ENCODE measurements at places on chromosomes 1 and 21. TPM values are rescaled to one million over a fixed set of nuclear protein-coding genes. Genes with fewer than 3 reads are reported as not detected.

GRCh38 chr1:157119448-157119847, 18.7 kb downstream of the ETV3 start:
- DNase-seq, result no peak

Gene BEND5
- 18.8 TPM for total RNA-seq

Gene DMBX1
- total RNA-seq, result not detected

- no peak for DNase-seq
These were observed 14.3 kb downstream of the SLC2A1 start for GRCh38 chr1:42944246-42944928.

DNA sequence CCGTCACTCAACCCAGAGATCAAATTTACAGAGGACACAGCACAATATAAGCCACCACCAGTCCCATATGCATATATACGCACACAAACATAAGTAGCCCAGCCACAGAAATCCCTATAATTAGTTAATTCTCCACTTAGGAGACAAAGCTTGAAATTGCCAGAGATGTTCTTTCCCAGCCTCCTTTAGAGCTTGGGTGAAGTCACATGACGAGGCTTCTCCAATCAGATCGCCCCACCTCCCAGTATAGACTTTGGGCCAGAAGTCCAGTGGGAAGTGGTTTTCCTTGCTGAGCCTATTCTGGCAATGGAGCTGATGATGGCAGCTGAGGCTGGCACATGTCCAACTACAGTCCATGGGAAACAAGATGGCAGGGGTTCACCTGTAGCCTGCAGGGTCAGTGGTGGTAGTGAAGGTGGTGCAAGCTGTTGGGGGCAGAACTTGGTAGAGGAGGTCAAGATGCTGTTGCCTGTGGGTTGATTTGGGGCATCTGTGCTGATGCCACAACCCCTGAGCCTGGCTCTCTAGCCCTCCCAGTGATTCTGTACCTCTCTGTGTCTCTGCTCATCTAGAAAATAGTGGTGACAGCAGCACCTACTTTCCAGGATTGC, 535.9 kb downstream of the MATN1 start:
- DNase-seq, result no peak

- DNase-seq, result no peak
These were observed 205.7 kb upstream of the PTBP2 start for GRCh38 chr1:96515925-96516324.

DNA sequence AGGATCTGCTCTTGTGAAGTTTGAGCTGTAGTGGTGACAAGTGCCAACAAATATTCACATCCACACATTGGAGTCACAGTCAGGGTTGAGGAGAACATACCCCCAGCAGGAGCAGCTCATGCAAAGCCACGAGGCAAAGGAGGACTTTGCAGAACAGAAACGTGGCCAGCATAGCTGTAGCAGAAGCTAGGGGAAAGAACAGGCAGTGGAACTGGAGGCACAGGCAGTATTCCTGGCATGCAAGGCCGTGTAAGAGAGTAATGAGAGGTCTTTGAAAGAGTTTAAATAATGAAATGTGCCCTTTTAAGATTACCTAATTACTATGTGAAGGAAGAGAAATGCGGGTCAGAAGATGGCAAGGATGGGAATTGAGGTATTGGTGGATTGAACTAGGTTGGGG, 40.9 kb upstream of the IKBKE start:
- no peak for DNase-seq

DNA sequence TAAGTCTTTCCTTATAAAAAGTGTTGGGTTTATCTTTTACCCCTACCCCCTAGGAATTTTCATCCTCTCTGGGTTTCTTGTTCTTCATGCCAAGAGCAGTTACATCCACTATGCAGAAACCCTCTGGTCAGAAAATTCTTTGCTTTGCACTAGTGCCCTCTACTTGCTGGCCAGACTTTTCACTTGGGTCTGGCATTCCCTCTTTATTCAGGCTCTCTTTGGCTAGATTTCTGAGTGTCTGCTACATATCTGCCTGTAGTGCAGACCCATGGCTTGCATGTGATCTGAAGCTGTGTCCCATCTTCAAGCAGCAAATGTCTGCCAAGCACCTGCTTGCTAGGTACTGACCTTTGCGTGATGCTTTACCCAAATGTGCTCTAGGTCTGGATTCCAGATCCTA, 237.0 kb downstream of the GPATCH2 start:
- no peak for DNase-seq

GRCh38 chr1:77762072-77762476, 2.4 kb upstream of the USP33 start:
- DNase-seq, result no peak

- no peak for DNase-seq
These were observed 105.3 kb downstream of the ADARB1 start for GRCh38 chr21:45179568-45180245.

DNA sequence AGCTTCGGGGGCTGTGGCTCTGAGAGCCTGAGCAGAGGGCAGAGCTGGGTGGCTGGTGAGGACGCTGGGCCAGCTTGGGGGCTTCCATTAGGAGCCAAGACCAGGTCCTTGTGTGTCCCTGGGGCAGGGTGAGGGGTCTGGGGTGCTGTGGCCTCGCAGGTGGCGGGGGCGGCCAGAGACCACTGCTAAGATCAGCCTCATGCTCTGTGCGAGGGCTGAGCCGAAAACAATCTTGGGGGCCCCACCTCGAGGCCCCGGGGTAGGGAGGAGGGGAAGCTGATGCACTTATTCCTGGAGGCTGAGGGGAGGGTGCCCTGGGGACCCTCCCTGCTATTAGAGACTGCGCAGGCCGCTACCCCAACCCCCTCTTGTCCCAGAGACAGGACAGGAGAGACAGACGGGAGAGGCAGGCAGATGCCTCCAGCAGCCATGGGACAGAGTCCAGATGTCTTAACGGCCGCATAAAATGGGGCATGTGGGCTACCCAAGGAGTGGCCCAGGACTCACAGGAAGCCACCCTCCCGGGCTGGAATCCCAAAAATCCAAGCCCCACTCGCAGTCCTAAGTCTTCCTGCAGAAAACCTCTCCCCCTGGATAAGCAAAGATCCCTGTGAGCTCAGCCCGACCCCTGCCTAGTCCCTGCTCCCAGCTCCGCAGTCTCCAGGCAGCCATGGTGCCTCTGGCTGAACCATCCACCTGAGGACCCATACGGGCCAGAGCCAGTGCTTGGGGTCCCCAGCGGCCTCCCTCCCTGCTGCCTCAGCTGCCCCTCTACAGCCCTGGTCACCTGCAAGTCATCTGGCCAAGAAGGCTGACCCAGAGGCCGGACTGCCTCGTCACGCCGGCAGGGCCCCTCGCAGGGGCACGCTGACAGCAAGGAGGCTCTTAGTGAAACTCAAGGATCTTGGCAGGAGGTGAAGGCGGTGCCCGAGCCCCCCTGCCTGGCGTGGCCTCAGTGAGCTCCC, 43.6 kb upstream of the COL18A1 start:
- DNase-seq, result no peak

- DNase-seq, result no peak
These were observed 6.7 kb downstream of the LDLRAP1 start for GRCh38 chr1:25550155-25550506.

GRCh38 chr1:67645495-67646144, 39.4 kb upstream of the GADD45A start:
- no peak for DNase-seq

DNA sequence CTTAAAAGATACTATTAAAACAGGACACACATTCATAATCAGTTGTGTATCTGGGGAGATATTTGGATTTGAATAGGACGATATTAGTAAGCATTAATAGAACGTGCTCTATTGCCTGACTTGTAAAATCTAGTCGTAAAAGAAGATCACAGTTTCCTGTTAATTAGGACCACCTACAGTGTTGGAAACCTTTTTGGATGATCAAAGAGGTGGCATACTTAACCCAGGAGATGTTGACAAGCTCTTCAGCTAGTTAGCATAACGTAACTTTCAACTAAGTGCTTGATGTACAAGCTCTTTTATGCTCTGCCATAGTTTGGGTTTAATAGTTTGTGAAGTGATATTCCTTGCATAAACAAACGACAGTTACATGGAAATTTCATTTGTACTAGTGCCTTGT, 293.3 kb upstream of the NR5A2 start:
- no peak for DNase-seq

- DNase-seq, result no peak
These were observed 4.3 kb upstream of the C1QTNF12 start for GRCh38 chr1:1250786-1251284.

DNA sequence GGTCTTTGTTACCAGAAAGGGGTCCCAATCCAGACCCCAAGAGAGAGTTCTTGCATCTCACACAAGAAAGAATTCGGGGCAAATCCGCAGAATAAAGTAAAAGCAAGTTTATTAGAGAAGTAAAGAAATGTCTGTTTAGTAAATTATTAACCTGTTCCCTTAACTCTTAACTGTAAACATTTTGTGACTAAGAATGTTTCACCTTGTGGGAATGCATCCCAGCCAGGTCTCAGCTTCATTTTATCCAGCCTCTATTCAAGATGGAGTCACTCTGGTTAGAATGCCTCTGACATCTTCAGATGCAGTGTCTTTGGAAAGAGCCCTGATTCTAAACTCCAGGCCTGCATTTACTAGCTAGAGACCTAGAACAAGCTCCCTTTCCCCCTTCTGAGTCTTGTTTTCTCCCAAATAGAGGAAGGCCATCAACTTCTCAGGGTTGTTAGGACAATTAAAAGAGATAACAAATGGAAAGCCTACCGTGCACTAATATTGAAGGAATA, 4.5 kb upstream of the FABP3 start:
- DNase-seq, result no peak

Gene IRF2BP2
- 97.0 TPM for total RNA-seq

Gene KCNN3
- total RNA-seq, result 2.4 TPM

Gene BMP8A
- total RNA-seq, result 0.41 TPM

Gene SYTL1
- not detected for total RNA-seq

- no peak for DNase-seq
These were observed 598.2 kb downstream of the PLPP3 start for GRCh38 chr1:55981010-55981650.

Gene SPRR5
- not detected for total RNA-seq

Gene PRR9
- total RNA-seq, result not detected

DNA sequence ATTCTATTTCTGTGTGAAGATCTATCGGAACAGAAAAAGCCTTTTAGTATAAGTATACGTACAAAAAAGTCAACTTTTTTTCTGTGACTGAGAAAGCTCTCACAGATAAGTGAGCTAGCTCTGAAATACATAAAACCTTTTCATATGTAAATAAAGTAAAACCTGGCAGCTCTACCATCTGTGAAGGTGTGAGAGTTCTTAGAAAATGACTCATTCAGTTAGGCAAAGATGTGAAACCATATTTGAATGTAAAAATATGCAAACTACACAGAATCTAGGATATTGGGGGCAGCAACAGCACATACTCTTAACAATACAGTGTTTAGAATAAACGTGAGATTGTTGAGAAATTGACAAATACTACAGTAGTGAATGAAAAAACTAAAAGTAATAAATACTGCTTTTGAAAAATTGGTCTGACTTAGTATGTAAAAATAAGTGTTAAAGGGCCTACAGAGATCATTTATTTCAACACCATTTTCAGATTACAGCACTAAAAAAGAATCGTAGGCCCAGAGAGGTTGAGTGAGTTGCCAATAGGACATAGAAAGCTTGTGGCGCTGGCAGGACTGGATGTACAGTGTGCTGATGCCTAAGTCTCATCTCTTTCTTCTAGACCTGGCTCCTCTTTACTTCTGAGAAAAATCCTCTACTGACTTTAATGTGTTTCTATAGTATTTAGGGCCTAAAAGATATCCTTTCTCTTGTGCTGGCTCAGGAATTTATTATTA, 19.8 kb downstream of the ATP6V1G3 start:
- no peak for DNase-seq

Gene ZBTB18
- 515 TPM for total RNA-seq

Gene TMPRSS3
- not detected for total RNA-seq

- DNase-seq, result no peak
These were observed 32.8 kb downstream of the EPRS1 start for GRCh38 chr1:220013497-220013896.
